Activated CD4-positive, alpha-beta T cell treated with anti-CD3 and anti-CD28 coated beads, Interleukin-2, amount 50 U/mL, for 4 hours (primary cell): ENCODE measurements at places on chromosomes 3 and 15.
A peak's percentile ranks its signal among the peaks of the same experiment; 100 is the strongest.

- DNase-seq: no peak
Measured at GRCh38 chr3:16550305-16550675, 36.8 kb upstream of the RFTN1 start.

- DNase-seq: no peak
Measured at GRCh38 chr3:3196148-3196861, 16.8 kb upstream of the CRBN start.

GRCh38 chr3:70261283-70261682 lies 51.2 kb downstream of the MDFIC2 start:
- DNase-seq: no peak

- no peak for DNase-seq
Measured at GRCh38 chr3:156606729-156607128, 51.8 kb upstream of the SSR3 start.

GRCh38 chr3:55903680-55904079 lies 416.6 kb upstream of the WNT5A start:
- no peak for DNase-seq

GRCh38 chr15:62068071-62068809 lies 1.5 kb downstream of the C2CD4A start:
- peak; percentile 6 for DNase-seq
